Uterine smooth muscle cell (primary cell): ENCODE measurements at places on chromosomes 6 and 20. TPM values are rescaled to one million over a fixed set of nuclear protein-coding genes. Genes with fewer than 3 reads are reported as not detected.

DDX39B gene
- total RNA-seq: 355 and 485 TPM in 2 replicates

GJA1 gene
- 355 and 1,114 TPM in 2 replicates for total RNA-seq

TPBG gene
- 93.1 and 100 TPM in 2 replicates for total RNA-seq

KCNS1 gene
- 1.00 and 1.6 TPM in 2 replicates for total RNA-seq

TASP1 gene
- total RNA-seq: 9.1 and 9.2 TPM in 2 replicates

SLC22A3 gene
- 1.8 and 2.9 TPM in 2 replicates for total RNA-seq

TUBB1 gene
- not detected in 2 replicates for total RNA-seq

BTNL2 gene
- total RNA-seq: not detected in 2 replicates

PTCHD4 gene
- 0.33 and 1.5 TPM in 2 replicates for total RNA-seq

THBS2 gene
- total RNA-seq: 425 and 803 TPM in 2 replicates

SLC35F1 gene
- total RNA-seq: 0.12 TPM in 1 of 2 replicates, not detected in the other

RNF39 gene
- not detected in 2 replicates for total RNA-seq

WFDC12 gene
- not detected in 2 replicates for total RNA-seq

DEFB115 gene
- not detected in 2 replicates for total RNA-seq

FHL5 gene
- not detected in 2 replicates for total RNA-seq

TMEM244 gene
- 0.66 TPM in 1 of 2 replicates, not detected in the other for total RNA-seq

PAK5 gene
- not detected in 2 replicates for total RNA-seq

SPDEF gene
- under 0.01 TPM in 1 of 2 replicates, not detected in the other for total RNA-seq

IPCEF1 gene
- under 0.01 and 0.77 TPM in 2 replicates for total RNA-seq

ZNF165 gene
- 0.25 and 0.77 TPM in 2 replicates for total RNA-seq

LINC00237 gene
- not detected in 2 replicates for total RNA-seq

TFAP2D gene
- not detected in 2 replicates for total RNA-seq

CENPQ gene
- 9.6 and 32.3 TPM in 2 replicates for total RNA-seq

NSFL1C gene
- 24.7 and 38.1 TPM in 2 replicates for total RNA-seq

SASH1 gene
- 26.1 and 26.7 TPM in 2 replicates for total RNA-seq

L3MBTL1 gene
- 8.0 and 13.7 TPM in 2 replicates for total RNA-seq

CNR1 gene
- under 0.01 TPM in 1 of 2 replicates, not detected in the other for total RNA-seq

MRAP2 gene
- 2.2 and 4.9 TPM in 2 replicates for total RNA-seq

DEFB119 gene
- not detected in 2 replicates for total RNA-seq

EIF2S2 gene
- total RNA-seq: 146 and 155 TPM in 2 replicates

UNC5CL gene
- total RNA-seq: 0.12 and 0.22 TPM in 2 replicates

TBXT gene
- not detected in 2 replicates for total RNA-seq

NKAIN2 gene
- total RNA-seq: not detected in 2 replicates

WASF1 gene
- 9.0 and 10.7 TPM in 2 replicates for total RNA-seq

ZC3H12D gene
- total RNA-seq: 0.11 and 0.37 TPM in 2 replicates

CHD6 gene
- 23.7 and 29.6 TPM in 2 replicates for total RNA-seq

C6orf118 gene
- total RNA-seq: not detected in 2 replicates

SIRPG gene
- not detected in 2 replicates for total RNA-seq

PLEKHG1 gene
- total RNA-seq: 1.3 and 2.0 TPM in 2 replicates

FGD2 gene
- not detected in 2 replicates for total RNA-seq

METTL24 gene
- 0.50 and 0.55 TPM in 2 replicates for total RNA-seq

CYP39A1 gene
- total RNA-seq: 0.44 and 1.7 TPM in 2 replicates

TTBK1 gene
- under 0.01 TPM in 1 of 2 replicates, not detected in the other for total RNA-seq

SMIM26 gene
- 89.2 and 116 TPM in 2 replicates for total RNA-seq

POU5F1 gene
- not detected in 2 replicates for total RNA-seq
